Hepatic stellate cell (primary cell): ENCODE measurements at places on chromosomes 11 and 22.
A peak's percentile ranks its signal among the peaks of the same experiment; 100 is the strongest.

GRCh38 chr11:69882270-69882608 lies 63.0 kb upstream of the FGF3 start:
- DNase-seq = no peak

DNA sequence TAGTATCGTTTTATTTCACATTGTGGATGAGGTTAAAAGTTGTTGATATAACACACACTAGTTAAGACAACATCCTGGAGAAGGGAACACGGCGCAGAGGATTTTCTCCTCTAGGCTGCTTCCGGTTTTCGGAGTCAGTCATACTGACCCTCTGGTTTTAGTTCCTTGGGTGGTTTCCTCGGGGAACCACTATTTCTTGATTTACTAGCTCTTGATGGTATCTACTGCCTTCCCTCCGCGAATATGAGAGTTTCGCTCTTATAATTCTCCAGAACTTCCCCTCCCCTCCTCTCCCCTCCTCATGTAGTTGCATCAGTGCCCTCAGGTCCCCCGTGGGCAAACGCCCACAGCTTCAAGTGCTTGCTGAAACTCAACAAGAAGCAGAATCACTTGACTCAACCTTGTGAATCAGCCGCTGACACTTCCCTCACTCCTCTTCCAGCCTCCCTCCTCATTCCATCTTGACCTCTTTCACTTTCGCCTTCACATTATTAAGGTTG lies 15.9 kb upstream of the APOBEC3A start:
- no peak for DNase-seq

GRCh38 chr11:123429913-123430720 lies at the start of gene GRAMD1B:
Gene GRAMD1B (plus strand): TSS chr11:123430269. CDS start chr11:123430793, 524 bp downstream.
- DNase-seq = peak; percentile 78

DNA sequence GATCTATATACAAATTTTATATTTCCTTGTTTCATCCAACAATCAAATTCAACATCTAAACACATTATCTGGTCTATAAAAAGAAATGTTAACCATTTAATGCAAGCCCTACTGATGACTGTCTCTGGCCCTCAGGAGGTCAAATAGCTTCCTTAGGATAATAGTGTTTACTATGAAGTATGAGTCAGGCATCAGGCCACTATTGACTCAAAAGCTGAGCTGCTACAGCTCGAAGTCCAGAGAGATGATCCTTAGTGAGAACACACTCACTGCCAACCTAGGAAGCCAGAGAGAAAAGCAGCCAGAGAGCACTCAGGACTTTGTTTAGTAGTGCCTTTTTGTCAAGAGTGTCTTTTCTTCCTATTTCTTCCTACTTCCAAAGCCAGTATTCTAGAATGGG lies 171.8 kb downstream of the SOX6 start:
- DNase-seq = peak; percentile 28

DNA sequence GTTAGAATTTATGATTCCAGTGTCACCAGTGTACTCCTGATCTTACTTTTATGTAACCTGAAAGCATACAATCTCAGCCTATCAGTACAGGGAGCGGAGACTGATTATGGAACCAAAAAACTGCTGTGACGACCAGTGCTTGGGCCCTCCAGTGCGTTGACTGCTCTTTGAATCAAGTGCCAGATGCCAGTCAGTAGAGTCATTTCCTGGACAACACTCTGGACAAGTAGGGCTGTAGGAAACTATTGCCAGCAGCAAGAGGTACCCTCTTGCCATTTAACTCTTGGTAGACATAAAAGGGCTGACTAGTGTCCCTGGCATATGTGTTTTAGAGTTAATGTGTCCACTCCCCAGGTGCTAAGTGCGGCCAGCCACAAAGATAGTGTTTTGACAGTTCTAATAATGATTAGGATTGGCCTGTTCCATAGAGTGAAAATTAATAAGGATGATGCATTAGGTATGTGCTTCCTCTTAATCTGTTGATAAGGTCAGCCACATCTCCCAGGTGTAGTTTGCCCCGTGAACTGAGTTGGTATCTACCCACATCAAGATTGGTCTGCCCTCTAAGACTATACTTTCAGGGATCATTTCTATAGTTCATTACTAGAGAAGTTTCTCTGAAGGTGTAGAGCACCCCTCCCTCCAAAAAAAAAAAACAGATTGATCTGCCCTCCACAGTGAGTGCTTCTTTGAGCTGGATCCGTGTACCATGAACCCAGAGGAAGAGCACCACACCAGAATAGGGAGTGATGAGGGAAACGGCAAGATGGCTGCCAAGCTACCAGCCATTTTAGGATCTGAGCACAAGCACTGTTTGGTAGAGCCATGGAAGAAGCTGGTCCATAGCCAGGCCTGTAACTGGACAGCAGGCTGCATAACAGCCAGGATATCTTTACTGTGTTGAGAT lies 20.7 kb upstream of the AIFM3 start:
- no peak for DNase-seq

GRCh38 chr22:31241200-31241599 lies 29.1 kb downstream of the LIMK2 start:
- DNase-seq = no peak

DNA sequence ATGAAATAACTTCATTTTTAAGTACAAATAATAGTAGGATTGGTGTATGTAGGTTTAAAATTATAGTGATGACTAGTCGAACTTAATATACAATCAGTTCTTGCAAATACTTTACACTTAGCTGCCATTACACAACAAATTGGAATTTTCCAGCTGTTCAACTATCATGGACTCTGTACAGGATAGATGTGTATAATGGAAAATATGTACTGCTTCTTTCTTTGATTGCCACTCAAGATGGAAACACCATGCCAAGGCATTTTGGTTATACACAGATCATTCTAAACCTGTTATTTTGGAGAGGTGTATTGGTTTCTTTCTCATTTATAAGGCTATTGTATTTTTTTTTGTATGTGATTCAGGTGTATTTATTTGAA lies 24.4 kb upstream of the CRTAM start:
- no peak for DNase-seq

GRCh38 chr11:125192717-125193415 lies 28.3 kb downstream of the PKNOX2 start:
- no peak for DNase-seq

DNA sequence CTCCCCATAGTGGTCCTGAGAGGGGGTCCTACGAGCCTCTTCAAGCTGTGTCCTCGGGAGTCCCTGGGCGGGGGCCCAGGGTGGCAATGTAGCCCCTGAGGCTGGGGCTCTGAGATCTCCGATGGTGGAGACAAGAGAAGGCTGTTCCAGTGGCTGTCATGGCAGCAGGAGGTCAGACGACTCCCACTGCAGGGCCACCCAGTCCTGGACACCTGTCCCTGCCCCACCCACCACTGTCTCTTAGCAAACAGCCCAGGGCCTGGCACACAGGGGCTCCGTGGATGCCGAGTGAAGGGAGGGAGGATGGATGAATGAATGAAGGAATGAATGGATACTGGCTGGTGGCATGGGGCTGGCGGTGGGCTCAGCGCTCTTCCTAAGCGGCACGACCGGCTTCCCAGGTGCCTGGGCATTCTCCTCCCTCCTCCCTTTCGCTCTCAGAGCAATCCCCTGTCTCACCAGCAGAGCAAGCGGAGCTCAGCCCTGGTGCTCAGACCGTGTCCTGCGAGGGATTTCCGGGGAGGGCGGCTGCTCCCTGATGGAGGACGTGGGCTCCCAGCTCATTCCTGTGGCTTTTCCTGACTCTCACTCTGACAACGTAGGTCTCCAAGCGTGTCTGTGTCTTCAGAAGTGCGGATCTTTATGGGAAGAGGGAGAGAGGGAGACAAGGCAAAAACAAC lies 1272.6 kb downstream of the BRD1 start:
- no peak for DNase-seq

DNA sequence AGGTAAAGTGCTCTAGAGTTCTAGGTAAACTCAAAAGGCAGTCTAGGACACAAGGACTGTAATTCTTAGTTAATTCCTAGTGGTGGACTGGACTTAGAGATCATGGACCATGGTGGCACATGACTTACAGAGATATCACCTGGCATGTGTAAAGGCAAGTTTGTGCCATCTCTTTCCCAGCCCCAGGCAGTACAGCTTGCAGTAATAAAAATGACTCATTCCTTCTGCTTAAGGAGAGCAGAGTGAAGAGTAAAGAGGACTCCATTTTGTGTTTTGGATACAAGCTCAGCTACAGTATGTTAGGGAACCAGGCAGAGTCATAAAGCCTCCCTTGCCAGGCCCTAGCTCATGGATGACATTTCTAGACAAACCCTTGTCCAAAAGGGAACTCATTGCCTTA lies 629.9 kb downstream of the JRKL start:
- DNase-seq = no peak

GRCh38 chr11:46290011-46290410 lies 12.5 kb downstream of the CREB3L1 start:
- no peak for DNase-seq

GRCh38 chr11:70575396-70576060 lies 177.2 kb downstream of the CTTN start:
- DNase-seq = no peak

GRCh38 chr22:28992565-28993356 lies 68.9 kb downstream of the C22orf31 start:
- DNase-seq = no peak

DNA sequence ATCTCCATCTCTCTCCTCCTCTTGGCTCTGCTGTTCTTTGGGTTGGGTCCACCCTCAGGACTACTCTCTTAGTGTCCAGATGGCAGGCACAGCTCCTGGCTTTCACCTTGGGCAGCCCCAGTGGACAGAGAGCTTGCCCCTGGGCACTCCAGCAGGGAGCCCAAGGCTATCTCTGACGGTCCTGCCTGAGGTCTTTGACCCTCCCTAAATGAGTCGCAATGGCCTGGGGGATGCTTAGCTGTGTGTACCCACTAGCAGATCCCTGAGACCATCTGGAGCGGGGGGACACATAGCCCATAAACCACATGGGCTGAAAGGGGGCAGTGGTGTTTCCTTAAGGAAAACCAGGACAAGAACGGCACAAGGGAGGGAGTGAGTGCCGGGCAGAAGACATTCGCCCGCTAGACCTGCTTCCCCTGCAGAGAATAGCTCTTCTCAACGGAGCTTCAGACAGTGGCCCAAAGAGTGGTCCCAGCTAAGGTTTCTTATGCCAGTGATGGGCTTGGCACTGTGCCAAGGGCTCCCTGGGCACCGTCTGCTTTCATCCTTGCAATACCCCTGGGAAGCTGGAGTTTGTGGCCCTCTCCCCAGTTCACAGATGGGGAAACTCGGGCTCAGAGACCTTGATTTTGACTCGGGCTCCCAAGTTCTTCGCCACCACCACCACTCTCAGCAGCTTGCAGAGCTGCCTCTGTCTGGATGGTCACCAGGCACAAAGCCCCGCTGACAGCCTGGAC lies 53.9 kb upstream of the ANO1 start:
- DNase-seq = no peak

DNA sequence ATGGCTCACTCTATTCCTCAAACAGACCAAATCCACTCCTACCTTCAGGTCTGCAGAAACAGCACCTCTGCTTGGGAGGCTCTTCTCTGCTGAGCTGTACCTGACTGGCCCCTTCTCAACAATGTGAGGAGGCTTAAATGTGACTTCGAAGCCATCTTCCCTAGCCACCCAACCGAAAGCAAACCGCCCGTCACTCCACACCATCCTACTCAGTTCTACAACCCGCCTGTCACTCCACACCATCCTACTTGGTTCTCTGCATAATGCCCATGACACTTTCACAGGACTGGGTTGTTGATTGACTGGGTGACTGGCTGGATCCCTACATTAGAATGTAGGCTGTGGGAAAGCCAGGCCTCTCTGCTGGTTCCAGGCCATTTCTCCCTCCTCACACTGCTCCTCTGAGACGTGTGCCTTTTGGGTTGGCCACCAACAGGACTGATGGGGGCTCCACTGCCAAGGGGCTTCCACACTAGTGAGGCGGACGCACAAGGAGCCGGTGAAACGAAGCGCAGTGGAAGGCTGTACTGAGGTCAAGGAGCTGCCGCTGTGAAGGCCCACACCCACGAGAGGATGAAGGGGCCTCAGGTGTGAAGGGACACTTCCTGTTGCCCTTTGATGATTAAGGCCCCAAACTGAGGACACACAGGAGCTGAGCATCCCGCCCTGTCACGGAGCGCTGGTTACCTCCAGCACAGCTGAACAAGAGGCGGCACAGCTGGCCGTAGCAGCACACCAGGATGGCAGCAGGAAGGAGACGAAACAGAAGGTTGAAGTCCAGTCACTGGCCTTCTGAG lies 47.5 kb upstream of the SPATA19 start:
- no peak for DNase-seq

DNA sequence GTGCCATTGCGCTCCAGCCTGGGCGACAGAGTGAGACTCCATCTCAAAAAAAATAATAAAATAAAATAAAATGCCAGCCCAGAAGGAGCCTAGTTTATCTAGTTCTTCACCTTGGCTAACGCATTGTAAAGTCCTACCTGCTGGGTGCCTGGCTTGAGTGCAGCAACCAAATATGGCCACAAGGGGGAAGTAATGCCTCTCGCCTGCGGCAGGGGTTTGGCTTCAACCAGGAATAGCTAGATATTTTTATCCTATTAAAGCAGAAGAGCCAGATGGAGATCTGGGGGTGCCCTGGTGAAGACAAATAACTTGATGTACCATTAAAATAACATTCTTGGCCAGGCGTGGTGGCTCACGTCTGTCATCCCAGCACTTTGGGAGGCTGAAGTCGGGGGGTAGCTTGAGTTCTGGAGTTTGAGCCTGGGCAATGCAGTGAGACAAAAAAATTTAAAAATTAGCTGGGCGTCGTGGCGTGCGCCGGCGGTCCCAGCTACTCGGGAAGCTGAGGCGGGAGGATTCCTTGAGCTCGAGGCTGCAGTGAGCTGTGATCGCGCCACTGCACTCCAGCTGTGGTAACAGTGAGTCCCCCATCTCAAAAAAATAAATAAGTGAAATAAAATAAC lies 20.6 kb upstream of the PLEKHB1 start:
- peak; percentile 82 for DNase-seq

- no peak for DNase-seq
Measured at GRCh38 chr11:120959189-120959588, 64.7 kb upstream of the TBCEL start.

- DNase-seq = peak; percentile 13
Measured at GRCh38 chr11:113730887-113731726, 25.0 kb upstream of the TMPRSS5 start.

DNA sequence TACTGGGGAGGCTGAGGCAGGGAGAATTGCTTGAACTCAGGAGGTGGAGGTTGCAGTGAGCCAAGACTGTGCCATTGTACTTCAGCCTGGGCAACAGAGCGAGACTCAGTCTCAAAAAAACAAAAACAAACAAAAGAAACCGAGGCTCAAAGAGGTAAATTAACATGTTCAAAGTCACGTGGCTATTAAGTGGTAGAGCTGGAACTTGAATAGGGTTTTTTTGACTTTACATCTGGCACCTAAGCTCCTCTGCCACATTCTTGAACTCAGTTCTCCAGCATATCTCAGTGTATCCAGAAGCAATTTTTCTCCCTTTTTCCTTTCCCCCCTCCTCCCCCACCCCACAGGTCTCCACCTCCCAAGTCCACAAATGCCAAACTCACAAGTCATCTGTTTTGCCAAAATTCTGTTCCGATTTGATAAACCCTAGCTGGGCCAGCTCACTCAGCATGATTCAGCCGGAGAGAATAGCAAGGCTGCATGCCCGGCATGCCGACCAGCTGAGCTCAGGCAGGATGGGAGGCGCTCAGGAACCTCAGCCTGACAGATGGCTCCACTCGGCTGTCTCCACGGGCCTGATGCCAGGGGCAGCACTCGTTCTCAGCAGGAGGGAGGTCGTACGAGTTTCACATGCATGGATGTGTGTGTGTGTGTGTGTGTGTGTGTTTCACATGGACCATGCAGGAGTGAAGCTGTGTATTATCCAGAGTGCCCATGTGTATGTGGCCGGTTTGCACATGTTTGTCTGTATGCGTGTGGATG lies 63.2 kb upstream of the RRAS2 start:
- peak; percentile 85 for DNase-seq
